ENCODE measurements at places on chromosomes 2 and 18.

- peak; percentile 59 for DNase-seq
Measured at GRCh38 chr2:175207741-175208438, 26.4 kb upstream of the ATP5MC3 start.

- no peak for DNase-seq
Measured at GRCh38 chr2:28252311-28252710, 140.3 kb upstream of the FOSL2 start.

DNA sequence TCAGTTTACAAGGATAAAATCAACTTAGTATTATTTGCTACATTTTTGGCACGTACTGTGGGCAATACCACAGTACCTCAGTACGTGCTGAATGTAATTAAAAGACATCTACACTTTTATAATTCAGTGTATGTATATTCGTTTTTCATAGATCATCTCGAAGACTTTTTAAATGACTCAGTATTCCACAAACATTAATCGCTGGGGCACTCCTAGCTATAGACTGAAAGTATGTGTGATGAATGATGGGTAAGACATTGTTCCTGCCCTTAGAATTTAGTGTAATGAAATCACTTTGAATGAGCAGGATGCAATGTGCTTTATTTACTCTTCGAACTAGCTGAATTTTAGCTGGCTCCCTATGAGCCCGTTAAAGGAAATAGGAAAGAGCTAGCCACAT, 245.6 kb upstream of the RASGRP3 start:
- DNase-seq = no peak

GRCh38 chr2:20633794-20634506, 16.9 kb downstream of the HS1BP3 start:
- peak; percentile 36 for DNase-seq

DNA sequence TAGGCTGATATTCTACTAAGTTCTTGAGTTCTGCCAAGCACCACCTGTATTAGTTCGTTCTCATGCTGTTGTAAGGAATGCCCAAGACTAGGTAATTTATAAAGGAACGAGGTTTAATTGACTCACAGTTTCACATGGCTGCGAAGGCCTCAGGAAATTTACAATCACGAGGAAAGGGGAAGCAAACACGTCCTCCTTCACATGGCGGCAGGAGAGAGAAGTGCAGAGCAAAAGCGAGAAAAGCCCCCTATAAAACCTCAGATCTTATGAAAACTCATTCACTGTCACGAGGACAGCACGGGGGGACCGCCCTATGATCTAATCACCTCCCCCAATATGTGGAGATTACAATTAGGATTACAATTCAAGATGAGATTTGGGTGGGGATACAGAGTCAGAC, 47.7 kb upstream of the YWHAQ start:
- no peak for DNase-seq

- DNase-seq = no peak
Measured at GRCh38 chr2:152072011-152072410, 26.8 kb downstream of the CACNB4 start.

DNA sequence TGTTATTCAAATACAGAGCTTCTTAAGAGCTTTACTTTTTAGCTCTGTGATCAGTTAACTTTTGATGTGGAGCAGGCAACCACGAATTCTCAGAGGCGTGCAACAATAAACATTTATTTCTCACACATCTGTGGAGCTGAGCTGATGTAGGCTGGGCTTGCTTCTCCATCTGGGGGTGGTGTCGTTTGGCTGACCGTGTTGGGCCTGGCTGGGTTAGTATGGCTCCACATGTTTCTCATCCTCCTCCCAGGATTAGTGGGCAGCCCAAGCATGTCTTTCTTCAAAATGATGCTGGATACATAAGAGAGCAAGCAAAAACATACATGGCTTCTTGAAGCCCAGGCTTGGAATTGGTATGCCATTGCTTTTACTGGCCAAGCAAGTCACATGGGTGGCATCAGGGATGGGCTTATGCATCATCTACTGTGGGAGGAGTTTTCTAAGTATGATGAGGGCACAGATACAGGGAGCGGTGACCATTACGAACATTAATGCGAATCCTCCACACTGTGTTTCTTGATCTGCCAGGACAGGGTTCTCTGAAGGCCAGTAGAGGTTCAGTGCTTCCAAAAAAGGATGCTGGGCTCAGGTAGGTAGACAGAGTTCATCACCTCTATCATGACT, 157.0 kb upstream of the TNP1 start:
- DNase-seq = no peak

- DNase-seq = no peak
Measured at GRCh38 chr2:56232912-56233311, 49.1 kb downstream of the CCDC85A start.

- DNase-seq = no peak
Measured at GRCh38 chr2:112713585-112713925, 7.3 kb upstream of the NT5DC4 start.

- DNase-seq = no peak
Measured at GRCh38 chr2:230758566-230759480, 46.2 kb downstream of the CAB39 start.

DNA sequence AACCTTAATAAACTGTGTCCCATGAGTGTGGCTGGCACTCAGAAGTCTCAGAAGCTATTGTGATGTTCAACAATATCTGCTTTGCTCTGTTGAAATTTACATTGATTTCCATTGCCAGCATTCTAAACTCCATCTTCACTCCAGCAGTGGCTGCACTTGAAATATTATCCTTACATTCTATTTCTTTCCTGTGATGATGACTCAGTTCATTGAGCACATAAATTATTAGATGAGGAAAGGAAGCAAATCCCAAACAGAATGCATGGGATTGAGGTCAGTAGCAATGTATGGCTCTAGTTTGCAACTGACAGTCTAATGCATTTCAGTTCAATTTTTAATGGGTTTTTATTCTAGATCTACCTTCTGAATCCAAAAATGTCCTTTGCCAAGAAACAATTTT, 92.4 kb upstream of the TTN start:
- DNase-seq = no peak

- no peak for DNase-seq
Measured at GRCh38 chr2:85635011-85635410, 19.0 kb downstream of the USP39 start.

- no peak for DNase-seq
Measured at GRCh38 chr2:39996653-39997080, 217.6 kb upstream of the THUMPD2 start.

GRCh38 chr2:31213601-31214443, 3.5 kb downstream of the CAPN14 start:
- no peak for DNase-seq

- DNase-seq = no peak
Measured at GRCh38 chr18:58845928-58846724, 18.6 kb upstream of the ZNF532 start.

Measured in NCI-H774 (cell line).